ENCODE measurements at places on chromosomes 1 and 21.

DNA sequence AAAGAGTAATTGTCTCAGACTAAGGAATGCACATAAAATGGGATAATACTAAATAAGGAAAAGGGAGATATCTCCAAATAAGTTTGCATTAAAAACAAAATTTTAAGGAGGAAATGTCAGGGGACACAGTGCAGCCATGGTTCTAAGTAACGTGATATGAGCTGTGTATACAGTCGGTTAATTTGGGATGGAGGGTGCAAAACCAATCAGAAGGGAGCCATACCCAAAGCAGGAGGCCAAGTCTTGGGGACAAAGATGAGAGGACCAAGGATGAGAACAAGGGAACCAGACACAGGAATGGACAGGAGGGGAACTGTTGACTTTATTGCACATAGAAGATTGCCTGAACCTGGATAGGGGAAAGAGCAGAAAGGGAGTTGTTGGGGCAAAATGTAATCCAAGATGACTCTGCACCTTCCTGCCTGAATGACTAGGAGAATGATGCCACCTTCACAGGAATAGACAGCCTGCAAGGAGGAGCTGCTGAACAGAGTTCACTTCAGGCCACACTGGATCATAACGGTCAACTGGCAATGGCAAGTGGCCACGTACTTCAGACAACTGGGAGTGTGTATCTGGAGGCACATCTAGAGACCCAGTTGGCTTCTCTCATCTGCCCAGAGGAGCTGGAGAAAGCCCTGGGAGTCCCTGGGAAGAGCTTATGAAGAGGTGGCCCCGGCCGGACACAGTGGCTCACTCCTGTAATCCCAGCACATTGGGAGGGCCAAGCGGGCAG is 22.0 kb upstream of the BOLA1 start:
- DNase-seq: no peak

GRCh38 chr1:219566951-219567947 is 45.7 kb downstream of the ZC3H11B start:
- no peak for DNase-seq

DNA sequence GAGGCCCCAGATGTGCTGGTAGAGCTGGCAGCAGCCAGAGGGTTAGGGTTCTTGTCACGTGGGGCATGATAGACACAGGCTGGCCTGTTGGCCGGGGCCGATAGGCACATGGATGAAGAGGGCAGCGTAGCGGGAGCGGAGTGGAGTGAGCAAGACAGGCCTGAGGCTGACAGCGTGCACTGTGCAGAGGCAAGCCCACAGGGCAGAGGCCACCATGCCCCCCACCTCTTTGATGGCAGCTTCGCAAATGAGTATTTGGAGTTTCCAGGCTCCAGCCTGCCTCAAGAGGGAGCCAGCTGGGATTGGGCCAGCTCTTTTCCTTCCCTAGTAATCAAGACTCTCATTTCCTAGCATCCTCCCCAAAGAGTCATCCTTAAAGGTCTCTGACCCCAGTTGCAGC is 43.5 kb downstream of the TMCC2 start:
- no peak for DNase-seq

DNA sequence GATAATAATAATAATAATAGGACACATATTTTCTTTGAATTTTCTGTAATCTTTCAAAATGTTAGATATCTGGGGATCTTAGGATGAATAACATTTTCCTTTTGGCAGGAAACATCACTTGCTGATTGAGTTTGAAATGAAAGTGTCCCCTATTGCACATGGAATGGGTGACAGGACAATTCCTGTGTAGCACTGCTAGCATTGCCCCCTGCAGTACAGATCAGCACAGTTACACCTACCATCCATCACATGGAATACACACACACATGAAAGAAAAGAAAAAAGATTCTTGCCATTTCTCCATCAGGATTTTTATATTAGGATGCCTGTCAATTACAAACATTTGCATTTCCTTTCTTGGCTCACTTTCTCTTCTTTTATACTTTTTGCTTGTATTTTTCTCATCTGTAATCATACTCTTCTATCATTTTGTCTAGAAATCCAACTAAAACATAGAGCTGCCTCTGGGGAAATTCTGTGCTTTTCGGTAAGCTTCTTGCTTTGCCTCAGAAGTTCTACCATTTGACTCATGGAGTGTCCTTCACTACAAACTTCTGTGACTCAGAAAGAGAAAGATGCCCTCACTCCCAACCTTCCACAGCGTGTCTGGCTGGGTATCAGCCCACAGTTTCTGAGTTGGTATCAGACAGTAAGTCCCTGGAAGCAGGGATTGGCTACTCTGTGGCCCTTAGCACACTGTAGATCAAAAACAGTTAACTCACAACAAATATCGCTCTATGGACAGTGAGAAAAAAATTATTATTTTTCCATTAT is 641.2 kb downstream of the PTPRC start:
- DNase-seq: no peak

DNA sequence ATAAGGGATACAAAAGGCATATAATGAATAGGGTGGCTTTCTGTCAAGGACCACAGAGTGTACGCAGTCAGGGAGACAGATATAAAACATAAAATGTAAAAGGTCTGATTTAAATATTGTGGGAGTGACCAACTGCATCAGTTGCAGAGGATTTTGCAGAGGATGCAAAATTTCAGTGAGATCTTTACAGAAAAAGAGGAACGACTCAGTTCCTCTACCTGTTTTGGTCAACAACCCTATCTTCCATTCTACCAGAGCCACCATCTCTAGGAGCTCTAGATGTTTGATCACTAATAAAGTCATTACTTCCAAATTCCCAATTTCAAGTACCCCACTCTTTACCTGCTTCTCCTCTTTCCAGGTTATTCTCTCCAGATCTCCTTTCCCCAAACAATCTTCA is 16.5 kb downstream of the SOD1 start:
- DNase-seq: no peak

DNA sequence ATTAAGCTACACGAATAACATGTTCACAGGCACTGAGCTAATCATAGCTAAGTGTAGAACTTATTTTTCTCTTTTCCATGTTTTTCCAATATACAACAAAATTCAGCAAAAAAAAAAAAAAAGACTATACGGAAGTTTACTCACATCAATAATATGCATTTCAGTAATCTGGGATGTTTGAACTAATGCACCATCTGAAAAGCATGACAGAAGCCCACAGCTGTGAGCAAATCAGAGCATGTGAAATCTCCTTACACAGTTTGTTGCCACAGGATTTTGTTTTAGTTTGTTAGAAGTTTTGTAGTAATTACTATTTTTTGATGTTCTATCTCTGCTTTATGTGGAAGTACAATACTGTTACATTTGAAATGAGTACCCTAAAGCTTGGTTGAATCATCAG is 1051.7 kb downstream of the TTLL7 start:
- no peak for DNase-seq

DNA sequence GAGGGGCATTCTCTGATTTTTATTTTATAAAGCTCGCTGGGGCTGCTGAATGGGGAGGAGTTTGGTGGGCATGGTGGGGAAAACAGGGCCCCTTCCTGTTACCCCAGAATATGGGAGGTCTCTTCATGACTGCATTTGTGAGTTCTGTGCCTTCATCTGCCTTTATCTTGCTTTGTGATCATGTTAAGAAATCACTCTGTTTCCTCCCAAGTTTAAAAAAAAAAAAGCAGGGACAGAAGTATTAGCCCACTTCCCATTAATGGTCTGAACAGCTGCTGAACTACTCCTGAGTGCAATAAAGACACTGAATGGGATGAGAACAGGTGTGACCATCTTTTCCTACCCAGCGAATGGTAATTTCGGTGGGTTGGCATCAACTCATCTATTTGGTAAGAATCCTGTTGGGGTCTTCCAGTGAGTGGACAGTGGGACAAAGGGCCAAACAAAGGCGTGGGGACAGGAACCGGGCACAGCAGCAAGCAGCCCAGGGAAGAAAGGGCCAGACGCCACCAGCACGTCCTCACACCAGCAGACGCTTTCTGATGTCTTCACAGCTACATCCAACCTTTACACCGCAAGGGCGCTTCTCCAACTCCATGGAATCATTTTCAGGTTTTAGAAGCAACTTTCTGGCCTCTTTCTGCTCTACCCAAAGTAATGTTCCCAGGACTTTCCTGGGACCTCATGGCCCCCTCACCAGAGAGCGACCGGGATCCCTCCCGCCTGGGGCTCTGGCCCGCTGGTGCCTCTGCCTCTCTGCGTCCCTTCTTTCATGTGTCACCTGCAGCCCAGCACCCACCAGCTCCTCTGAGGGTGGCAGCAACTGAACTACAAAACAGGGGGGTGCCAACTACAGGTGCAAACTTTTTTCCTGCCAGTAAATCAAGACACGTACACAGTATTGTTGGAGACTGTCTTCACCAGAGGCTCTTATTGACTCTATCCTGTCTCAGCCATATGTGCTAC is 160.2 kb downstream of the ADSS2 start:
- DNase-seq: peak; percentile 68

GRCh38 chr1:29772584-29773100 is 536.3 kb downstream of the PTPRU start:
- no peak for DNase-seq

- no peak for DNase-seq
Measured at GRCh38 chr1:60972841-60973364, 109.5 kb upstream of the NFIA start.

DNA sequence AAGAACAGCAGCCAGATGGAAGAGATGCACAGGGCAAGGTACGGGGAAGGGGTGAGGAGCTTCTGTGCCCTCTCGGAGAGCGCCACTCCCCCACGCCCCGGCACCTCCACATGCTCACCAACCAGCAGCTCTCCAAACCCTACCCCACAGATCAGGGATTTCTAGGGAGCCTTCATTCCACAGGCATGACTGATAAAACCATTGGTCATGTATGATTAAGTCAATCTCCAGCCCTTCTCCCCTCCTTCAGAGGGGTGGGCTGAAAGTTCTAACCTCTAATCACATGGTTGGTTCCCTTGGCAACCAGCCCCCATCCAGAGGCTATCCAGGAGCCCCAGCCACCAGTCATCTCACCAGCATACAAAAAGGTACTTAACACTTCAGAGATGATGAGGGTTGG is 144.7 kb downstream of the TGFBR3 start:
- DNase-seq: no peak

DNA sequence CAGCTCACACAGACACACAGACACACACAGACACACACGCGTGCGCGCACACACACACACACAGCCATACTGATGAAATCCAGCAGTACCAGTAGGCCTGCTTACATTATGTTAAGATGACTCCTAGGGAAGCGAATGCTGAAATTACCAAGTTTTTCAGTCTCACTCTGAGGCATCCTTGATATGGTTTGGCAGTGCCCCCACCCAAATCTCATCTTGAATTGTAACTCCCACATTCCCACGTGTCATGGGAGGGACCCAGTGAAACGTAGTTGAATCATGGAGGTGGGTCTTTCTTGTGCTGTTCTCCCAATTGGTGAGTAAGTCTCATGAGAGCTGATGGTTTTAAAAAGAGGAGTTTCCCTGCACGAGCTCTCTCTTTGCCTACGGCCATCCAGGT is 64.1 kb downstream of the TIAM1 start:
- DNase-seq: no peak

DNA sequence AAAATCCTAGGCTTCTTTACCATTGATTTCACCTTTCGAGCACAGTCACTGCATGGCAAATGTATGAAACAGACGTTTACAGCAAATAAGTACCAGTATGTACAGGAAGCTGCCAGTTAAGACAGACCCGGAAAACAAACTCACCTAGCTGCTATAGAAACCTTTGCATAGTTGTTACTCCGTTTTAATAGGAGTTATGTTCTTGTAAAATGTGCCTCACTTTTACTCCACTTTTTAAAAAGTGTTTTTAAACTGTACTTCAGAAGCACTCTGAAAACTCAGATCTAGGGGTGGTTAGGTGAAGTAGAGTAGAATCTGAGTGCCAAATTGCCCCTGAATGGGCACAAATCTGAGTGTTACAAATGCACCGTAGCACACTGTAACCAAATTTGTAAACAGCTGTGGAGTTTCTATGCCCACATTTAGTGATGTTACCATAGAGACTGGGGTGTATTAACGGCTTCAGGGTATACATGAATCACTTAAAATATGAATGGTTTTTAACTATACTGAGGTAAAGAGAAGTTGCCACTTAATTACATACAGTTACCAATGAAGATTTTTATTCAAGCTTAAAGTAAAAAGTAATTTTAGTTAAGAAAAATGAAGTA is 30.7 kb downstream of the CNIH4 start:
- no peak for DNase-seq

DNA sequence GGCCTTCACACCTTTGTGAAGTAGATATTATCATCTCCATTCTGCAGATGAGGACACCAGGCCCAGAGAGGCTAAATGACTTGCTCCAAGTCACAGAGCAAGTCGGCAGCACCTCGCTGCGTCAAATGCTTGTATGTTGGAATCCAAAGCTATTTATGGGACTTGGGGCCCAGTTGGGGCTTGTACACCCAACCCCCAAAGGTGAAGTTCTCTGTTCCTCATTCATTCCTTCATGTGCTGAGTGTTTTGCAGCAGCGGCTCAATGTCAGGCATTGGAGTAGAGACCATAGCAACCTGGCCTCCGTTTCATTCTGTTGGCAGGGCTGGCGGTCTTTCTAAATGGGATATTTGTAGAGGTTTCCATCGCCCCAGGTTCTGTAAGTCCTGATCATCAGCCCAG is 113.4 kb upstream of the SLC25A33 start:
- peak; percentile 55 for DNase-seq

DNA sequence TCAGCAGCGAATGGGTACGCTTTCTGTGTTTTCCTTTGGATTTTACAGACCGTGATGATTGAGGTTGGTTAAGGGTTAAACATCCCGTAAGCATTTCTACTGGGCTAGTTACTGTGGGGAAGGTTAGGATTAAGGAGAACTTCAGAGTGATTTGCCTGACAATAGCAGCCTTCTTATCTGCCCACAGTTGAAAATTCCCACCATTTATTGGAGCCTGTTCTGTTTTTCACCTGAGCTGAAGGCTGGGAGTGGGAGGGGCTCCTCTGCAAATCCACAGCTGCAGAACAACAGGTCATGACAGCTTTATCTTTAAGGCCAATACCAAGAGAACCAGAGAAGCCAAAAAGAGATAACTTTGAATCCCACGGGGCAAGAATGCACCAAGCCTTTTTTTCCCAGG is 168.6 kb downstream of the KAZN start:
- no peak for DNase-seq

DNA sequence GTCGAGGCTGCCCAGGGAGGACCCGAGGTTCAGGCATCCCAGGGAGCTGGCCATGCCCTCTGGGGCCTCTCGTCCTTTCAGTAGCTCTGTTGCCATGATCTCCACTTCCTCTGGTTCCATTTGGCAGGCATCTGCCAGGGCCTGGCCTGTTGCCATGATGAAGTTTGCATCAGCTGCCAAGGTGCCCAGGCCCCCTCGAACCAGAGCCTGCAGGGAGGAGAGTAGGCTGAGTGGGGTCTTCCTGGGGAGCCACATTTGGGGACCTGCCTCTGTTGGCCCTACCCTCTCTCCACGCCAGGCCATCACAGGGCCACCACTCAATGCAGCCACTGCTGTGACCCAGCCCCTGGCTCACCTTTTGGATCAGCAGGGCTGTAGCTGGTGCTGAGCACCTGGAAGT is 16.4 kb upstream of the KIF21B start:
- DNase-seq: no peak

DNA sequence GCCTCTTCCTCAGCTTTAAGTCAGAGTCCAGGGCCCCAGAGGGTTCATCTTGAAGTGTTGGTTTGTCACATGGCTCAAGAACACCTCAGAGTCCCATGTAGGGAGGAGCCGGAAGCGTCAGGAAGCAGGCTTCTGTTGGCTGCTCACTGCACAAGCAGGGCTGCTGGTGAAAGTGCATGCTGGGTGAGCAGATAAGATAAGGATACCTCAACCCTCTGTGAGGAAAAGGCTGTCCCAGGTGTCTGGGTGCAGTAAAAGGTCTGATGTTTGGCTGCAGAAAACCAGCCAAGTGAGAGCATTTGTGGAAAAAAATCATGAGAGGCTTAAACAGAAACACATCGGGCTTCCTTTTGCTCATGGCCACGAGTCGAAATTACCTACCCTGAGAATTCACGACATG is 6.2 kb upstream of the TEX35 start:
- DNase-seq: no peak
